Kidney epithelial cell (primary cell): ENCODE measurements at places on chromosomes 2 and 18. TPM values are rescaled to one million over a fixed set of nuclear protein-coding genes. Genes with fewer than 3 reads are reported as not detected.

Gene PCARE
- total RNA-seq, result not detected in 2 replicates

GRCh38 chr2:197327472-197328098, 17.0 kb upstream of the ANKRD44 start:
- no peak for DNase-seq

DNA sequence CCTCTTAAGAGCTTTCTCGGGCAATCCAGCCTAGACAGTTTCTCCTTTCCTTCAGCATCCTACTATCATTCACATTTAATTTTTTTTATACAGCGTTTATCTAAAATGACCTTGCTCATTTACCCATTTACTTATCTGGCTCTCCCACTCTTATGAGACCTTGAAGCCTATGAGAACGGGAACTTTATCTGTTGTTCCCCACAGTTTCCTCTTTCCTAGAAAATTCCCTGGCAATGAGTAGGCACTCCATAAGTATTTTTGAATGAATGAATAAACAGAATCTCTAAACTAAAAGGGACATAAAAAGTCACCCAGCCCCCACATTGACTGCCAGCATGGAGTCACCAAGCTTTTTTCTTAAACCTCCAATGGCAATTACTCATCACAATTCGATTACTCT, 353.2 kb downstream of the METTL4 start:
- DNase-seq, result no peak

Gene UPP2
- not detected in 2 replicates for total RNA-seq

GRCh38 chr2:128442891-128443302, 124.2 kb upstream of the HS6ST1 start:
- DNase-seq, result no peak

DNA sequence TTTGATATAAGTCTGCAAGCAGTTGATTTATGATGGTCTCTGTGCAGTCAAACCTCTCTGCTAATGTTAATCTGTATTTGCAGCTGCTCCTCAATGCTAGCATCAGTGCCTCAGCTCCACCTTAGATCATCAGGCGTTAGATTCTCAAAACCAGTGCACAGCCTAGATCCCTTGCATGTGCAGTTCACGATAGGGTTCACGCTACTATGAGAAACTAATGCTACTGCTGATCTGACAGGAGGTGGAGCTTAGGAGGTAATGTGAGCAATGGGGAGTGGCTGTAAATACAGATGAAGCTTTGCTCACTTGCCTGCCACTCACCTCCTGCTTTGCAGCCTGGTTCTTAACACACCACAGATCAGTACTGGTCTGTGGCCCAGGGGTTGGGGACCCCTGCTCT, 18.4 kb downstream of the RBKS start:
- no peak for DNase-seq

Gene RAB6C
- total RNA-seq, result 0.04 and 0.34 TPM in 2 replicates

DNA sequence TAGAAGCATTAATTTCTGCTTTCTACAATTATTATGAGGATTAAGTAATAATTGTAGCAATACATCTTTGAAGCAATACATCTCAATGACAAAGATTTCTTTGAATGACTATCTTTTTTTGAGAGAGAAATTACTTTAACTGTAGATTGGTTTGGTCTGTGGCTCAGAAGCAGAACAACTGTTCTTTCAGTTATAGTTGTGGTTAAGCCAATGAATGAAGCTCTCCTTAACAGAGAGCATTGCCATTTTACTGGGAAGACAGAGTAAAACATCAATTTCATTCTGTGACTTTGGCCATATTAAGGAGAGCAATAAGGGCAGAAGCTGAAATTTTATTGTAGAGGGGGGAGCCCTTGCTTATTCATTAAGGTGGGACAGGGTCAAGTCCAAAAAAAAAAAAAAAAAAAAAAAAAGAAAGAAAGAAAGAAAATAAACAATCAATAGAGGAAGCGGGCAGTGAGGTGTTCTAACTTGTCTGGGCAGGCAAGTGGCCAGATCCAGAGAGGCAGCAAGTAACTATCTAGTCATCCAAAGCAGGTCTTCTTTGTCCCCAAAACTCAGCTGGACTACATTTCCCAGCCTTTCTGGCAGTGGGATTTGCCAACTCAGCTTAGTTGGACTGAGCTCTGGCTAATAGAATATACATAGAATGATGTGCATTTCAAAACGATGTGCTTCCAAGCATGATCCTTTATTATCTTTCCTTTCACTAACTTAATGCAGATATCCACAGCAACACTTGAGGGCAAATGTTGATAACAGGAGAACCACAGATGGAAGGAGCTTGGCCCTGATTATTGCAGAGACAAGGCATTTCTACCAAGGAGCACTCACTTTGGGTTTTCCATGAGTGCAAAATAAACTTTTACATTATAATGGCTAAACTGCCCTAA, 462.7 kb upstream of the CDH20 start:
- no peak for DNase-seq

DNA sequence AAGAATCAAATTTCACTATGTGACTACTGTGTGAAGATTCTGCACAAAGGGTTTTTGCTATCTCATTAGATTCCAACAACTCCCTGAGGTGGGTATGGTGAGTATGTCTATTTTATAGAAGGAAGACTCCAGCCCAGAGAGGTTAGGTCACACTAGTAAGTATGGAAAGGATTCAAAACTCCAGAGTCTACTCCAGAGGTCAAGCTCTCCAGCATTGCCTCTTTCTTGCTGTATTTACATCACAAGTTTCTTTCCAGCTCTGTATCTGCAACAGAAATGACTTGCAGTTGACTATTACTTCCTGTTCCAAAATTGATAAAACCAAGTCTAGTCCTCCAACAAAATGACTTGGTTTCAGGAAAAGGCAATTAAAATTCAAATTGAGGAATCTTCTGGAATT, 2.1 kb downstream of the COL4A4 start:
- no peak for DNase-seq

Gene RAPGEF4
- total RNA-seq, result 0.71 and 1.0 TPM in 2 replicates

- DNase-seq, result no peak
Measured at GRCh38 chr18:35242426-35242825, 1.6 kb downstream of the ZNF397 start.

DNA sequence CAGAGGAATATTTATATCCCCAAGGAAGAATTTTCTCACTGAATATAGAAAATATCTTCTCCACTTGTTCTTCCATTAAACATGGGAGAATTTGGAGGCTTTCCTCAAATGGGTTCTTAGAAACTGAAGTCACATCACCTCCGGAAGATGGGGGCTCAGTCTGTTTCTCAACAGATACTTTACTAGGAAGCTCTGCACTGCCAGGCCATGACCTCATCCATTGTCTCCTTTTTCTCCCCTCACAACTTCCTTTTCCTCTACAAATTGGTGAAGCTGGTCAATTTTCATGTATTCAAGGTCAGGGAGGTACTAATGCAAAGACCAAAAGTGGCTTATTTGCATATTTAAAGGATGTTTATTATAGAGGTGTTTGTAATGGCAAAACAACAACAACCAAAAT, 173.1 kb downstream of the RNF152 start:
- DNase-seq, result no peak

Gene HJURP
- 6.5 and 13.4 TPM in 2 replicates for total RNA-seq

GRCh38 chr2:14433946-14434495, 198.5 kb upstream of the LRATD1 start:
- DNase-seq, result no peak

DNA sequence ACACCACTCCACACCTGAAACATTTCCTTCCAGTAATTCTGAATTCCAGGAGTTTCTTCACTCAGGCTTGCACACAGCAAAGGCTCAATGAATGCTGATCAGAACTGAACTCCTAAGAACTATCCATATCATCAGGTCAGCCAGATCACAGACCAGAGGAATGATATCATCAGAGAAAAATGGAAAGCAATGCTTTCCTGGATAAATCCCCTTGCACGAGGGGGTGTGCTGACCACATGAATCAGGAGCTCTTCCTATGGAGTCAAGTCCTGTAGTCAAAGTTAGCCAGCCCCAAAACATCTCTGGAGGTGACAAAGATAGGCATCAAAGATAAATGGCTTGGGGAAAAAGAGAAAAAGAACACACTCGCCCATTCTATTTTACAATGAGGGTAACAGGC, 83.8 kb upstream of the ACVR2A start:
- DNase-seq, result no peak

Gene UGT1A3
- total RNA-seq, result not detected in 2 replicates

GRCh38 chr2:11850082-11850481, 103.7 kb downstream of the LPIN1 start:
- DNase-seq, result no peak

DNA sequence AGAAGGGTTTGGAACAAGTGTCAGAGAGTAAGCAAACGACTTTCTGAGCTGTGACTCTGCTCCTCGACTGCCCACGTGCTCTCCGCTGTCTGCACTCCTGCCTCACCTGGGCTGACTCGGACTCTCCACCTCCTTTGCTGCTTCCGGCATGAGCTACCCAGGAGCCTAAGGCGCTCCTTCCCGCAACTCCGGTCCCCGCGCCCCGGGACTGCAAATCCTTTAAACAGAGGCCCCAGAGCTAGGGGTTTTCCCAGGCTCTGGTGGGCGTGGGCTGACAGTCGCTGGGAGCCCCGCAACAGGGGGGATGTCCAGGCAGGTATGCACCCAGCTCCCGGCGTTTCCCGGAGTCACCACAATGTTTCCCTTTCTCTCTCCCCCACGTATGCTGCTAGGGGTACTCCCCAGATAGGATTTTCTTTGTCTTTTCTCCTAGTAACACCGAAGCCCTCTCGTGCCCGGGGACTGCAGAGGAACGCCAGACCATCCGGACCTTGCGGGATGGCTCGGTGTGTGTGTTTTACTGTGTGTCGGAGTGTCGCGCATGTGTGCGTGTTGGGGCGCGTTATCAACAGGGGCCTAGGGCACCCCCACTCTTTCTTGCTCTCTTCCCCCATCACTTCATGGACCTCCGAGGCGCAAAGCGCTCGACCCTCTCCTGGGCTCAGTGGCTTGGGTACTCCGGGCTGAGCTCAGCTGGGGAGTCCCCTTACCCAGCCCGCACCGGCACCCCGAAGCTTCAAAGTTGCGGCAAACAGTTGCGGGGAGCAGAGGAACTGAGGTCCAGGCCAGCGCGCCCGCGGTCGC, 691 bp upstream of the THSD7B start:
- DNase-seq, result no peak

DNA sequence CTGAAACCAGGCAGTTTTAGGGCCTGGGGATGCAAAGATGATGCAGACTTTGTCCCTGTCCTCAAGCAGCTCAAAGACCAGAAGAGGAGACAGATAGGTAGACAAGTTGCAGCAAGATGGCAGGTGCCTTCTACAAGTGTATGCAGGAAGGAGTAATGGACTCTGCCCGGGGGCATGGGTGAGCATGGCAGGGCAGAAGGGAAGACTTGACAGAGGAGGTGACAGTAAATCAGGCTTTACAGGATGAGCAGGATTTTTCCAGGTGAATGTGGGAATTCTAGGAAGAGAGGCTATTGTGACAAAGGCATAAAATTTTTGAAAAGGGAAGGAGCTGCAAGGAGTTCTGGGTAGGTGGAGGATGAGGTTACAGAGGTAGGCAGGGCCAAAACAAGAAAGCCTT, 4.7 kb downstream of the EFEMP1 start:
- DNase-seq, result no peak

GRCh38 chr2:49359721-49360406, 205.5 kb upstream of the FSHR start:
- no peak for DNase-seq

Gene DSG2
- total RNA-seq, result 154 and 155 TPM in 2 replicates

GRCh38 chr2:46068636-46069035, 228.6 kb upstream of the EPAS1 start:
- no peak for DNase-seq

GRCh38 chr2:180630756-180631155, 349.6 kb upstream of the UBE2E3 start:
- no peak for DNase-seq

GRCh38 chr2:60633615-60634014, 80.2 kb upstream of the BCL11A start:
- DNase-seq, result no peak

Gene TUBA3D
- total RNA-seq, result not detected in 2 replicates

GRCh38 chr2:33272001-33272400, 204.4 kb upstream of the RASGRP3 start:
- DNase-seq, result no peak

DNA sequence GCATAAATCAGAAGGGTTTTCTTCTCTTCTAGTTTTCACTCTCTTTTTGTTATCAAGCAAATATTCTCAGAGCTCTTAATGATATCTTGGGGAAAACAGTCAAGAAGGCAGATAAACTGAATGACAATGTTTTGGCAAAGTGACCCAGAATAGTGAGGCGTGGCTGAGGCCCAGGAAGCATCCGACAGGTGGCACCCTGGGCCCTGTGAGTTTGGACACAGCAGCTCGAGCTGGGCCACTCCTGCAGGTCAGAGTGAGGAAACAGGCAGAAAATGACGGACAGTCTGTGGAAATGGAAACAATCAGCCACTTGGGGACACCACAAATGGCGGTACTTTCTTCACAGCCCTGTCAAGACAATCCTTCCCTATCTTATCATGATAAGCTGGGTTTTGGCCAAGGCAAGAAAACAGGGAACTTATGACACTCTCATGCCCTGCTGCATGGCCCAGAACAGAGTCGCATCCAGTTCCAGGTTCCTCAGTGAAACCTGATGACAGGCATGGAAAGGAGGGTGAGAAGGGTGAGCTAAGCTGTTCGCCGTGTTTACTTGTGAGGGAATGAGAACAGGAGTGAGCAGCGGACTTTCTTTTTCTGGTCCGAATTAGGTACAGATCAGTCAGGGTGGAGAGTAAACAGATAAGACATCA, 32.1 kb downstream of the MRPL44 start:
- no peak for DNase-seq

GRCh38 chr2:71671895-71672825, 218.8 kb downstream of the DYSF start:
- no peak for DNase-seq

Gene C1QL2
- total RNA-seq, result not detected in 2 replicates

Gene UGT1A5
- total RNA-seq, result not detected in 2 replicates

DNA sequence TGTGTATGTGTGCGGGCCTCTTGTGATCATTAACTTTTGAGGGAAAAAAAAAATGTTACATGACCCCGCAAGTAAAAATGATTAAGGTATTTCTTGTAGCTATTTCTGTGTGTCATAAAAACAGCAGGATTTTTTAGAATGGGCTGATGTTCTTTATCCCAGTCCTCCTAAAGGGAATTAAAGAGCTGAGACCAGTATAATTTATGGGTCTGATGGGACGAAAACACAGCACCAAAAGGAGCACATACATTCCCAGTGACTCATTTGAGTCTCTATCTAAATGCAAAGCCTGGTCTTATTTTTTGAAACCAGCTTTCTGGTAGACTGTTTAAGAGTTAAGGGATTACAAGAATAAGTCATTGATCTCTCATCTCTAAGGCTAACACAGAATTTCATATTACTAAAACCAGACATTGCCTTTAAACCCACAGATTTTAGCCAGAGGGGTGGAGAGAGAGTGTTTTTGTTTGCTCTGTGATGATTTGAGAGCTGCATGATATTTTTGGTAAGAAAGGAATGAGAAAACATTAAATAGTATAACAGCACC, 342.3 kb upstream of the EPHA4 start:
- no peak for DNase-seq
